ENCODE measurements at places on chromosomes 3 and 15.

- DNase-seq = no peak
These were observed 14.7 kb upstream of the SYN2 start for GRCh38 chr3:11989383-11990038.

DNA sequence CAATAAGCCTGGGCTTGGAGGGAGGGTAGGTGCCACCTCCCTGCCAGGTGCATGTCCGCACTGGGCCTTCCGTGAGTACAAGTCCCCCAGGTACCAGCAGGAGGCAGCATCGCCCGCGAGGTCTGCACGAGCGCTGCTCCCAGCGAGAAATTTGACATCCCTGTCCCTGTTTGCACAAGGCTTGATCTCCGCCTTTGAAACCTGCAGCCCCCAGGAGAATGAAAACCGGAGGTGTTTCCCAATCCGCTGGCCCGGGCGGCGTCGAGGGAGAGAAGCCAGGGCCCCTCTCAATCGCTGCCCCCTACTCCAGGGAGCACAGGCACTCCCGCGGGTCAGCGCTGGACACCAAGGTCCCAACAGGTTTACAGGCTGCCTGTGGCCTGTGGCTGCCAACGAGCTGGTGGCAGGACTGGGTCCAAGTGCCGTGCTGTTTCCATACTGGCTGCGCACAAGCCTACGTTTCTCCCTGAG, 961 bp downstream of the HAPLN3 start:
- DNase-seq = no peak

GRCh38 chr3:66554178-66554577, 53.4 kb upstream of the LRIG1 start:
- no peak for DNase-seq

- no peak for DNase-seq
These were observed 21.8 kb downstream of the FLNB start for GRCh38 chr3:58029842-58030584.

GRCh38 chr15:82536409-82537350, 3.6 kb downstream of the RPS17 start:
- DNase-seq = no peak

DNA sequence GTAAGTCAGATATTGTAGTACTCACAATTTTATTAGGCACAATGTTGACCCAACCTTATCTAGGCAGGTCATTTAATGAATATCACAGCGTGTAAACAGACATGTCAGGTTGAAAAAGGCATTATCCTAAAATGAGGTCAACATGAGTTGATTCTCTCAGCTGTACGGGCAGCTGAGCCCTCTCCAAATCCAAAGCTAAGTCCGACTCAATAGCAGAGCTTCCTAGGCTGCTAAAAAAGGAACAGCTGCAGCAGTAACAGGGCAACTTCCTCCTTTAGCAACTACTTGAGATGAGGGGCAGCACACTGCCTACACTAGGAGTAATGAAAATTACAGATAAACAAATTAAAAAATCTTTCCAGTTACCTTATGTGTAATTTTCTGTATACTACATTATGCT, 189.2 kb downstream of the CADM2 start:
- DNase-seq = no peak

DNA sequence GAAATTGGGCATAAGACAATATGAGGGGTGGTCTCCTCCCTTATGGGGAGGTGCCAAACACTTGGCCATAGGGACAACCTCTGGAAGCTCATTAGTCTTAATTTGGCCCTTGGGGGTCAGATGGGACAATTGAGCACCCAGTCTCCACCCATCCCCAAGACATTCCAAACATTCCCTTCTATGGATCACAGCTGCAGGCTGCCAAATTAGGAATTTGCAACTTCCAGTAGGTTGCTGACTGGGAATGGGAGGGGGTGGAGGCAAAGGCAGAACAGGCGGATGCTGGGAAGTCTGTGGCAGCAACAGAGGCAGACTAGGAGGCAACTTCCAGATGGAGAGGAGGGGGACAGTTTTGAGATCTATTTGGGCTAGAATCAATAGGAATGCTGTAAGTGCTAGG, 1.4 kb upstream of the PDHB start:
- DNase-seq = no peak

DNA sequence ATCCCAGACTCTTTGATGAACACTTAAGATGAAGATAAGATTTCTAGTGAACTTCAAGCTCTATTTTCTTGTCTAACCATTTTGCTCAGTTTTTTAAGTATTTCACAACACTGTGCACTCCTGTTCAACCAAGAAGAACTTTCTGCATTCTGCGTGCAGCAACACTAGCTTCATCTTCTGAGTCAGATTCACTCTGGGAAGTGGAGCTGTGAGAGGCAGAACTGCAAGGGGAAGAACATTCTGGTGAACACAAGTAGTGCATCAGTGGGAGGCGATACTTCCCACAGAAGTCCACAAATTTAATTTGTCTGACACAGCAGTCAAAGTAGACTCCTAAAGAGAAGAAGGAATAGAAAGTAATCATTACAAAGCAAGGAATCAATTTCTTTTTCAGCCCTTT, 18.1 kb downstream of the LRRC58 start:
- DNase-seq = no peak

Measured in NK-92 treated with Interleukin-12 subunit alpha and Interleukin-12 subunit beta, amount 100 ng/mL, for 24 hours (cell line).